GM10248 (cell line): ENCODE measurements at places on chromosomes 4 and X.
A peak's percentile ranks its signal among the peaks of the same experiment; 100 is the strongest.

GRCh38 chr4:25513814-25514213 lies 136.8 kb downstream of the ANAPC4 start:
- no peak for DNase-seq

DNA sequence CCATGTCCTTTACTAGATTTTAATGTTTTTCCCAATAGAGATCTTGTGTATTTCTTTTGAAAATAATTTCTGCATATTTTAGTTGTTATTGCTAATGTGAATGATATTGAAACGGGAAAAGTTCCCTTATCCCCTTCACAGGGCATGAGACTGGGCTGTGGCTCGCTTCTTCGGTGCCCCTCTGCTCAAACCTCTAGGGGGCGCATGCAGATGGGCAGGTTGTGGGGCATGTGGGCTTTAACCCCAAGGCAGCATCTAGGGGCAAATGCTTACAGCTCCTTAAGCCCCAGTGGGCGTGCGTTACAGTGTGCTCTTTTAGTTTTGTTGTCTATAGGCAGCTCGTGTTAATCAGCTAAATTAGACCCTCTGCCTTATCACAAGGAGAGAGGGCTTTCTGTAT lies 194.7 kb downstream of the OPHN1 start:
- DNase-seq, result no peak

- peak; percentile 25 for DNase-seq
Measured at GRCh38 chr4:123102897-123103471, 180.6 kb upstream of the NUDT6 start.

- no peak for DNase-seq
Measured at GRCh38 chr4:118935819-118936218, 47.2 kb downstream of the SYNPO2 start.

DNA sequence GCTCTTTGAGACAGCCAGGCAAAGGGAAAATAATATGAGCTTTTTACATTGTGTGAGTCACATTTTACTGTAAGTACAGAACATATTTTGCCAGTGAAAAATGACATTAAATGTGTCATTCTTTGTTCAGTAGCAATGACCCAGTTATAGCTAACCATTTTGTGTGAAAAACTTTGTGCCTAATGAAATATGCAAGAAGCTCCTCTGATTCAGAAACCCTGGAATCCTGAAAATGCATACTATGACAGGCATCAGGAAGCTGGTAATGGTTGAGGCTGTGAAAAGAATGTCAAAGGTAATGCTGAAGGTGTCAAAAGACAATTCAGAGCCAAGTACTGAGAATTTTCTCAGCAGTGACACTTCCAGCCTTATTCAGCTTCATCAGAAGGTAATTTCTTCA lies 549.5 kb upstream of the SMIM31 start:
- no peak for DNase-seq

DNA sequence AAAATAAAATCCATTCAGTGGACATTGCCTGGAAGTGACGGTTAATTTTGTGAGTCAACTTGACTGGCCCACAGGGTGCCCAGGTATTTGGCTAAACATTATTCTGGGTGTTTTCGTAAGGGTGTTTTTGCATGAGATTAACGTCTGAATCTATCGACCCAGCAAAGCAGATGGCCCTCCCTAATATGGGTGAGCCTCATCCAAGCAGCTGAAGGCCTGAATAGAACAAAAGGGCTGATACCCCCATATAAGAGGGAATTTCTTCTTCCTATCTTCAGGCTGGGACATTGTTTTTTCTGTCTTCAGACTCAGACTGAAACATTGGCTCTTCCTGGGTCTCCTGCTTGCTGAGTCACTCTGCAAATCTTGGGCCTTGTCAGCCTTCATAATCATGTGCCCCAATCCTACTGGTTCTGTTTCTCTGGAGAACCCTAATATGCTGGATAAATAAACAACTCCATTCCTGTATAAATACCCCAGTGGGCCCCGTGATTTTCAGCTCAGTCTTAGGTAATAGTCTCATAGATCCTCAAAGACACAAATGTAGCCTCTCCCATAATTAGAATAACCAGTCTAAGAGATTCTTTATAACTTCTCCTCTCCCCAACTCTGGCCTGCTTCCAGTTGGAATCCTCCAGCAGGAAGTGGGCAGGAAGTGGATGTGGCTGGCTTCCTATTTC lies 33.1 kb upstream of the DDX3X start:
- no peak for DNase-seq

DNA sequence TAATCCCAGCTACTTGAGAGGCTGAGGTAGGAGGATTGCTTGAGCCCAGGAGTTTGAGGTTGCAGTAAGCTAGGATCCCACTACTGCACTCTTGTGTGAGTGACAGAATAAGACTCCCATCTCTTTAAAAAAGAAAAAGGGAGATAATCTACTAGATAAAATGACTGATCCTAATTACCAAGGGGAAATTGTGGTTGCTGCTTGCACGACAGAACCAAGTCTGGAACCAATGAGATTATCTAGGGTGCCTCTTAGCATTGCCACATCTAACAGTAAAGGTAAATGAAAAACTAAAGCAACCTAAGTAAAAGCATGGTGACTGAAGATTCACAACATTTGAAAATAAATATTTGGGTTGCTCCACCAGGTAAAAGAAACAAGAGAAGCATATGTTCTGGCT lies 185.1 kb downstream of the PDHA2 start:
- no peak for DNase-seq

DNA sequence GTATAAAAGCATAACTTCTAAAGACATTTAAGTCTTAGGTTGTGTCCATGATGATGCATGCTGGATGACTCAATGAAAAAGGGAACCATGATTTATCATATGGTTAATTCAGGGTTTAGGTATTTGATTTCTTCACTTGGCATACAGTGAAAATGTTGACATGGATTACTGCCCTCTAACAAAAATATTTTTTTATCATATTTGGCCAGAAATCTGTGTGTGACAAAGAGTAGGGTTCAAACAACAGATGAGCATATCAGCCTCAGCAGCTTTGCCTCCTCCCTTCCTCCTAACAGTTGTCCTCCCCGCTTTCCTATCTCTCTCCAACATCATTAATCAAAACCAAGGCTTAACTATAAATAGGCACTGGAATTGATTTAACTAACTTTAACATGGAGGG lies 46.3 kb downstream of the ARHGAP6 start:
- no peak for DNase-seq

GRCh38 chrX:7115557-7115956 lies 32.0 kb upstream of the STS start:
- DNase-seq, result no peak

DNA sequence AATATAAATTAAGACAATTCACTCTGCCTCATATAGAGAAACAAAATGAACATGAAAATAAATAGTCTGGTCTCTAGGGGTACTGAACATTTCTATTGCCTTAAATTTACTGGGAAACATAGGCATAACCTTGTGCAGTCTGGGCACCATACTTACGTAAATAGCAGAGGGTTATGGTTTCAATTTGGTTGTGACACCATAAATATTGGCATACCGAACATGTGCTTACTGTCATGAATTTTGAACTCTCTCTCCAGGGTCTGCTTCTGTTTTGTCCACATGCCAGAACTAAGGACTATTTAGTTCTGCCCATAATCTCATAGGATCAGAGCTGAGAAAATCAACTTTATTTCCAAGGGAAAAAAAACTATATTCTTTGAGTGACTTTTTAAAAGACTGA lies 17.6 kb downstream of the PDGFC start:
- DNase-seq, result no peak

GRCh38 chr4:5678977-5679376 lies 29.4 kb downstream of the EVC2 start:
- DNase-seq, result no peak

- no peak for DNase-seq
Measured at GRCh38 chr4:88857588-88857987, 160.0 kb upstream of the NAP1L5 start.

- DNase-seq, result no peak
Measured at GRCh38 chr4:98611677-98612317, 46.6 kb downstream of the TSPAN5 start.

GRCh38 chr4:6681191-6681590 lies 12.5 kb upstream of the S100P start:
- DNase-seq, result no peak

GRCh38 chrX:73932522-73932921 lies 369.5 kb downstream of the CHIC1 start:
- DNase-seq, result no peak

GRCh38 chrX:49247916-49248811 lies 12.9 kb downstream of the CCDC22 start:
- no peak for DNase-seq

GRCh38 chrX:119475389-119476101 lies 7.3 kb downstream of the SLC25A5 start:
- DNase-seq, result no peak

DNA sequence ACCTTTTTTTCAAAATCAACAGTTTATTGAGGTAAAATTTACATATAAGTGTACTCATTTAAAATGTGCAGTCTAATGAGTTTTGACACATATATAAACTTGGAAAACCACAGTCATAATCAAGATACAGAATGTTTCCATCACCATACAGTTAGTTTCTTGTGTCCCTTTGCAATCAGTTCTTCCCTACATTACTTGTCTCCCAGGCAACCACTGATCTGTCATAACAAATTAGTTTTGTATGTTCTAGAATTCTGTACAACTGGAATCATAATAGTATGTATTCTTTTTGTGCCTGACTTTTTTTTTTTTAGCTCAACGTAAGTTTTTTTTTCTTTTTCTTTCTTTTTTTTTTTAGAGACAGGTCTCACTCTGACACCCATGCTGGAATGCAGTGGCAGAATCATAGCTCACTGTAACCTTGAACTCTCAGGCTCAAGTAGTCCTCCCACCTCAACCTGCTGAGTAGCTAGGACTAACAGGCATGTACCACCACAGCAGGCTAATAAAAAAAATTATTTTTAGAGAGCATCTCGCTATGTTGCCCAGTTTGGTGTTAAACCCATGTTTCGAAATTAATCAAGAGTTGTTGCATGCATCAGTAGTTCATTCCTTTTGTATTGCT lies 26.9 kb downstream of the ARFIP1 start:
- no peak for DNase-seq

DNA sequence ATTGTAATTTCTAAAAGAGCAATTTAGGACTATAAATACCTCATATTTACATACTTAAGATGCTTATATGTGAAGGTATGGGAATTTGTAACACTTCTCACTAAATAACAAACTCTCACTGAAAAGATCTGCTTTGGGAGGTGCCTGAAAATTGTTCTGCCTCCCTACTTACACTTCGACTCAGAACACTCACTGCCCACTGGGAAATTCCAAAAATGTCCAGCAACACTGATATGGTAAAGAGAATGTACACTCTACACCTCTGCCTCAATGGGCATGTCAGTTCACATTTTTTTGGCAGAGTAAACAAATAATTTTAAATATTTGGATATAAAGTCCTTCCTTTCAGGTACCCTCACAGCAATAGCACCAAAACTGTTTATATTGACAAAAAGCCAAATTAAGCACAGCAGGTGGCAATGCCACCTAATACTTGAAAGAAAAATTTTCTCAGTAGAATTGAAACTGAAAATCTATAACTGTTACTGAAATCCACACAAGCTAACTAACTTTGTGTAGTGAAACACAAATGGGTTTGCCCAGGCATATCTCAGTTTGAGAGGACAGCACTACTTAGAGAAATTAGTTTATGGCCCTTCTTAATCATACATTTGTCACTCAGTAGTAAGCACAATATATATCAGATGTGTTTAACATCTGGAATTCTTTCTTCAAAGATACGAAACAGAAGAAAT lies 67.1 kb downstream of the PRDM5 start:
- DNase-seq, result no peak

DNA sequence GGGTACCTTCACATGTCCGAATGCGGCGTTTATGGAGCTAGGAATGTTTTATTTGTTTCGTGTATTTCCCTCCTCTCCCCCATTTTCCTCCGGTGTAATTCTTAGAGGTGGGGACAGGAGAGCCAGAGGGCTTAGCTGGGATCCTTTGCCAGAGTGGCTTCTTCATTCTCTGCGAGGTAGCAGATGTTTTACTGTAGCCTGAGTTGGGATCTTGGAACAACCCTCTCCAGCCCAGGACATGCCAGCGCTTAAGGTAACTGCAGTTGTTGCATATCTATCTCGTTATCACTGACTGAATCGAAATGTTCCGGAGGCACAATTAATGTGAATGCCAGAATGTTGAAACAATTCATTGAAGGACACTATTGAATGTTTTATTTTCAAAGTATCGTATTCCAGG lies 59.0 kb upstream of the DYNLT3 start:
- DNase-seq, result no peak

DNA sequence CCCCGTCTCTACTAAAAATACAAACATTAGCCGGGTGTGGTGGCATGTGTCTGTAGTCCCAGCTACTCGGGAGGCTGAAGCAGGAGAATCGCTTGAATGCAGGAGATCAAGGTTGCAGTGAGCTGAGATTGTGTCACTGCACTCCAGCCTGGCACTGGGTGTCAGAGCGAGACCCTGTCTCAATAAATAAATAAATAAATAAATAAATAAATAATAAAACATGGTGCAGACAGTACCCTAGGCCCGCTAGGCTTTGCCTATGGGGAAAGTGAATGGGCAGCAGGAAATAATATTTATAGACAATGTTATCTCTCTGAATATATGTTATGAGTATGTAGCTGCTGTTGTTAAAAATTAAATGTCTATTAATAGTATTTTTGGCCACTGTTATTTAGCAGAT lies 130.4 kb downstream of the LARP7 start:
- no peak for DNase-seq
